ENCODE measurements at places on chromosomes 7 and 10.

DNA sequence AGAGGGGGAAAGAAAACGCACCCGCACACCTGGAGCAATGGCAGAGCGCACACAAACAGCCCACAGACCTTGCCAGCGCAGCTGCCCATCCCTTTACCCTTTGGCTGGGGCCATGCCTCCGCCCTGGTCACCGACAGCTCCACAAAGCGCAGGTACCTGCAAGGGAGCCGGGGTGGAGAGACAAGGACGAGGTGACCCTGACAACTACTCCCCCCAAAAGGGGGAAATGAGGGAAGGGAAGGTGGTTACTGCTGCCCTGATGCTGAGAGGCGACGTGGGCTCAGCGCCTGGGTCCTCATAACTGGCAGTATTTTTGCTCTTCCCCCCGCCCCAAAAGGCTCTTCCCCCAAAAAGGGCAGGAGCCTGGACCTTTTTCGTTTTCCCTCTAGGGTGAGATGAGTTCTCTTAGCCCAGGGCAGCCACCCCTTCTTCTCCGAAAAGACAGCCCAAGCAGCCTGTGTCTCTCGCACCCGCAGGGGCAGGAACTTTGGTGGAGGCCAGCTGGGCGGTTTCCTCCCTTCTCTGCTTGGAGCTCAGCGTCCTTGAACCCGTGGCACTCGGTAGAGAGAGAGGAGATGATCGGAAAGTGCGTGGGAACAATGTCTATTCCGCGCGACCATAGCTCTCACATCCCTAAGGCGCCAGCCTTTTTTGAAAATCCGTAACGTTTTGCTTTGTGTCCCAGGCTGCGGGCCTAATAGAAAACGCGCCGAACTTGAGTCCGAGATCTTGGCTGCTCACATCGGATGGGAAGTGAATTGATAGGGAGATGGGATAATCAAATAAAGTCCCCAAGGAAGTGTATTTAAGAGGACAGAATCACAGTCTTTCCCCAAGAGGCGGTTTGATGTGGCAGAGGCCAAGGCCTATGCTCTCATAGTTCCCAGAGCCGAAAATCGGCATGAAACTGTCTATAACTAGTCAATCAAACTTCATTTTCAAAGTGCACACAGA is 1.0 kb downstream of the NKX2-3 start:
- DNase-seq, result no peak

GRCh38 chr10:71611709-71612422 is 107.7 kb downstream of the C10orf105 start:
- no peak for DNase-seq

DNA sequence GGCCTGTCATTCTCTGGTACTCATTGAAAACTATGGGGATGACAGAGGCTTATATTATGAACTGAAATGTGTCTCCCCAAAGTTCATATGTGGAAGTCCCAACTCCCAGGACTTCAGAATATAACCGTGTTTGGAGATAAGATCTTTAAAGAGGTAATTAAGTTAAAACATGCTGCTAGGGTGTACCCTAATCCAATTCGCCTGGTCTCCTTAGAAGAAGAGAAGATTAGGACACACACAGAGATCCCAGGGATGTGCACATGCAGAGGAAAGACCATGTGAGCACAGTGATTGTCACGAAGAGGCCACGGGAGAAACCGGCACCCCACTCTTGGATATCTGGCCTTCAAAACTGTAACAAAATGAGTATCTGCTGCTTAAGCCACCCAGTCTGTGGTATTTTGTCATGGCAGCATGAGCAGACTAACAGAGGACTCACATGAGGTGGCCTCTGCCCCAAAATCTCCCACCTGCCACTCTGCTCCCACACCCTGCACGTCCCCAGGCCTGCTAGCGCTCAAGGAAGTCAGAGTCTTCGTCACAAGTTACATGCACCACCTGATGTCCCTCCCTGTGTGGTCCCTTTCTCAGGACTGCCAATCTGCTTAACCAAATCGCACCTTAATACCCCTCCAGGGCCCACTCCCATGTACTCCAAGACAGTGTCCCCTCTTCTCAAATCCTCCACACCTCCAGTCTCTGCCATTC is 26.8 kb downstream of the PLAC9 start:
- no peak for DNase-seq

GRCh38 chr10:10796774-10797415 is 220.8 kb upstream of the CELF2 start:
- DNase-seq, result no peak

GRCh38 chr7:66964411-66964810 is 31.0 kb downstream of the SBDS start:
- no peak for DNase-seq

GRCh38 chr10:11831520-11831951 is 8.4 kb downstream of the PROSER2 start:
- no peak for DNase-seq

GRCh38 chr10:33419311-33419710 is 84.8 kb upstream of the NRP1 start:
- DNase-seq, result no peak

- no peak for DNase-seq
Measured at GRCh38 chr7:113873554-113874151, 45.2 kb downstream of the PPP1R3A start.

GRCh38 chr7:2668401-2668800 is 19.6 kb upstream of the AMZ1 start:
- DNase-seq, result no peak

GRCh38 chr10:80412486-80412885 is 4.1 kb downstream of the PRXL2A start:
- DNase-seq, result no peak

- DNase-seq, result no peak
Measured at GRCh38 chr7:109178342-109178741, 608.7 kb downstream of the DNAJB9 start.

- no peak for DNase-seq
Measured at GRCh38 chr7:84536271-84536870, 341.8 kb upstream of the SEMA3A start.

GRCh38 chr7:360454-361100 is 70.6 kb downstream of the FOXL3 start:
- no peak for DNase-seq

- no peak for DNase-seq
Measured at GRCh38 chr7:111005445-111005844, 85.5 kb upstream of the LRRN3 start.

GRCh38 chr7:139861803-139862202 is 32.7 kb downstream of the TBXAS1 start:
- no peak for DNase-seq

DNA sequence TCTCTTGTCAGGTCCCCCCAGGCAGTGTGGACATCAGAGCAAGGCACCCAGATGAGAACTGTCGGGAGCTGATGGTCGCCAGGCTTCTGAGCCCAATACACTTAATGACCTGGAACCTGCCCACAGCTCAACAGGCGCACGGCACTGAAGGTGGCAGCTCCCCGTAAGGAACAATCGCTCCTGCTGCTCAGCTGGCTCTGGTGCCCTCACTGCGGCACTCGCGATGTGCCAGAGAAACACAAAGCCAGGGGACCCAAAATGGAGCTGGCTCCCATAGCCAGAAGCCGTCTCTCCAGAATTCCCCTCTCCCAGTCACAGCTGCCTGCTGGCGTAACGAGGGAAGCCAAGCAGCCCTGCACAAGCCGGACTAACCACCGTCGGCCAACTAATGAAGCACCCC is 6.3 kb downstream of the CALN1 start:
- DNase-seq, result no peak

DNA sequence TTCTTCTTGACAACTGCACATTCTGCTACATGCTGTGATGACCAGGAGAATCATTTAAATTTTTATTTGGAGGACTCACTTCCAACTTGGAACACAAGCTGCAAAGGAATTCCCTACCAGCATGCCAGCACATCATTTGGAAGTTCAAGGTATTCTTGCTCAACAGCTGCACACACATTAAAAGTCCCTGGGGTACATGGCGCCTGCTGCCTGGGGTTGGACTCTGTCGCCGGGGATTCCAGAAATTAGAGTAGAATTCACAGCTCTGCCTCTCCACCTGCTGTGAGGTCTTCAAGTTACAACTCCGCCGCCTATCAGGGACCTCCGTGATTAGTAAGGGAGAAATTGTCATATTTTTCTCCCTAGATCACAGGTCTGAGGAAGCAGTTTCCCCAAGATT is 1.1 kb downstream of the ZNF32 start:
- DNase-seq, result no peak

DNA sequence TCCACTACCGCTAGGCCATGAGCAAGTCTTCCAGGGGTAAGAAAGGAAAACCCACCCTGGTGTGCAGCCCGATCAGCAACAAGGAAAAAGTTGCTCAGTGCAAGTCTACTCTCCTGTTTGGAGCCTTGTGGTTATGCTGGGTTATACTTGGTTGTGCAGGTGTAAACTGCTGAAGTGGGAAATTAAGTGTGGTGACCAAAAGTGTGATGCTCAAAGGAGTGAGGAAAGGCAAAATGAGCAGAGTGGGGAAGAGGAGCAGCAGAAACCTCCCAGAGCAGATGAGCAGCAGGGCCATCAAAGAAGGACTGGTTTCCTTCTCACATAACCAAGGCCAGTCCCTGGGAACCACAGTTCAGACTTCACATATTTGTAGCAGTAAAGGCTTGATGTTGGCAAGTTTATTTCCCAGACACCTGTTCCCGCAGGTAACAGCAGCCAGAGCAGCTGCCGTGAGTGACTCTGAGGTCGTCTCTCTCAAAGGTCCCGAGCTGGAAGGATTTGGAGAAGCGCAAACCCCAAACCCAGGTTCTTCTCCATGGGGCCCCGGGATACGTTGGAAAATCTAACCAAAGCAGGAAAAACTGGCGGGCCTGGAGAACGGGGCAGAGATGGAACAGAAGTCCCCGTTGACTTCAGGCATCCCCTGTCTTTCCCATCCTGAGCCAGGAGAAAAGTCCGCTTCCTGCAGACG is 607 bp upstream of the SMO start:
- no peak for DNase-seq

- no peak for DNase-seq
Measured at GRCh38 chr10:30384701-30385201, 35.7 kb upstream of the MTPAP start.

GRCh38 chr10:107442035-107442505 is 277.6 kb upstream of the SORCS1 start:
- DNase-seq, result no peak

- DNase-seq, result no peak
Measured at GRCh38 chr10:101272229-101272868, 43.1 kb upstream of the LBX1 start.

GRCh38 chr10:57249615-57250281 is 888.7 kb upstream of the ZWINT start:
- DNase-seq, result no peak

GRCh38 chr7:85510287-85510686 is 323.4 kb upstream of the SEMA3D start:
- DNase-seq, result no peak

GRCh38 chr10:99529591-99530107 is 3.1 kb upstream of the NKX2-3 start:
- no peak for DNase-seq

DNA sequence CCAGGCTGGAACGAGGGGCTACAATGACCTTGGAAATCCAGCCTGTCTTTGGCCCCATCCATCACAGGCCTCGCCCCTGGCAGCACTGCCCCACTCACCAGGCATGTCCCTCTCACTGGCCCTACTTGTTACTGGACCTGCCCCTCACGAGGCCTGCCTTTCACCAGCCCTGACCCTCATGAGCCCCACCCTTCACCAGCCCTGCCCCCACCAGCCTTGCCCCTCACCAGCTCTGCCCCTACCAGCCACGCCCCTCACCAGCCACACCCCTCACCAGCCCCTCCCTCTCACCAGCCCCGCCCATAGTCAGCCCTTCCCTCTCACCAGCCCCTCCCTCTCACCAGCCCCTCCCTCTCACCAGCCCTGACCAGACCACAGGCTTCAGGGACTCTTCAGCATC is 57.8 kb downstream of the COL26A1 start:
- DNase-seq, result no peak

- DNase-seq, result no peak
Measured at GRCh38 chr7:3067606-3068380, 24.1 kb upstream of the CARD11 start.

DNA sequence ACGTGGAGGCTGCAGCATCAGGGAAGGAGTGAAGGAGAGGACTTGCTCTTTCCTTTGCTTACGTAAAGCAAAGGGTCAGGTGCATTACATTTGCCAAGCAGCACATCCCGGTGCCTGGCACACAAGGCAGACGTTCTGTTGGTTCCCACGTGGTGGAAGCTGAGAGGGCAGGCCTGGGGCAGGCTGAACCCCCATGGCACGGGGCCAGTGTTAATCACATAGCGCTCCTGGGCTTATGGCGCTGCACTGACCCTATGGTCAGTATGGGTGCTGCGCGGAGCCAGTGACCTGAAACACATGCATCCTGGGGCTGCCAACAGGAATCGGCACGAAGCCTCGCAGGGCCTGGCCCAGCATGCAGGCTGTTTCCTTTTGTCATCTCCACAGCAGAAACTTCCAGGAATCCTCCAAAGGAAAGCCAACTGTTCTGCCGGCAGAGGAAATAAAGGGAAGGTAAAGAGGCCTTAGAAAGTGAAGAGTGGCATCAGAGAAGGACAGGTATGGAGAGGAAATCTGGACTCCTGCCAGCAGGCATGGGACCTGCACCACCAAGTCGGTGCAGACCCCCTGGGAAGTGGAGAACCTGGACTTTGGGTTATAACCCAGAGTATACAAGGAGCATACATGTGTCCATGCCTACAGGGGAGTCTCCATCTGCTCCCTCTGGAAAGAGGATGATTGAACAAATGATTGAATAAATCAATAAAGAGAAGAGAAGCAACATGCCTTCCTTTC is 560.2 kb downstream of the TCERG1L start:
- no peak for DNase-seq

- no peak for DNase-seq
Measured at GRCh38 chr7:15985587-15986384, 299.3 kb upstream of the MEOX2 start.

DNA sequence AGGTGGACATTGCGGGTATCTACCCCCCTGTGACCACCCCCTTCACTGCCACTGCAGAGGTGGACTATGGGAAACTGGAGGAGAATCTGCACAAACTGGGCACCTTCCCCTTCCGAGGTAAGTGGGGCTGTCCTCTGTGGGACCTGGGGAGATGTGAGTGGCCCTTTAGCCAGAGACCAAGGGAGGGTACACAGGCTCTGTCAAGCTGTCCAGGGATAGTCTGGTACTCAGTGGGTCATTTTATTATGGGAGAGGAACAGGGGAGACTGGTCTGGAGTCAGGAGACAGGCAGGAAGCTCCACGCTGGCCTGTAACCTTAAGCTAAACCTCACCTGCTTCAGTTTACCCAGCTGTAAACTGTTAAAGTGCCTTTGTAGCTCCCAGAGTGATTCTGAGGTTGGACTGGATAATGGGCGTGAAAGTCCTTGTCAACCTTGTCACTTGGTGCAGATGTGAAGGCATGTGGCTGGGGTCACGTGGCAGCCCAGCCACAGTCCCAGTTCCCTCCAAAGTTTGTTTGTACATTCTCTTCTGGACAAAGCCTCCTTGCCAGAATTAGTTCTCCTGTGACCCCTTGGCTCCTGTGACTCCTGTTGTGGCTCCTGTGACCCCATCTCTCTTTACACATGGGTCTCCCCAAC is 729 bp downstream of the HOGA1 start:
- DNase-seq, result no peak

GRCh38 chr7:118777308-118777707 is 552.8 kb downstream of the ANKRD7 start:
- no peak for DNase-seq

Measured in nucleus accumbens (tissue), 56 donors.